ENCODE measurements at places on chromosomes 11 and 22. TPM values are rescaled to one million over a fixed set of nuclear protein-coding genes. Genes with fewer than 3 reads are reported as not detected.

- DNase-seq, result no peak
Measured at GRCh38 chr11:94557992-94558391, 9.2 kb upstream of the PIWIL4 start.

DNA sequence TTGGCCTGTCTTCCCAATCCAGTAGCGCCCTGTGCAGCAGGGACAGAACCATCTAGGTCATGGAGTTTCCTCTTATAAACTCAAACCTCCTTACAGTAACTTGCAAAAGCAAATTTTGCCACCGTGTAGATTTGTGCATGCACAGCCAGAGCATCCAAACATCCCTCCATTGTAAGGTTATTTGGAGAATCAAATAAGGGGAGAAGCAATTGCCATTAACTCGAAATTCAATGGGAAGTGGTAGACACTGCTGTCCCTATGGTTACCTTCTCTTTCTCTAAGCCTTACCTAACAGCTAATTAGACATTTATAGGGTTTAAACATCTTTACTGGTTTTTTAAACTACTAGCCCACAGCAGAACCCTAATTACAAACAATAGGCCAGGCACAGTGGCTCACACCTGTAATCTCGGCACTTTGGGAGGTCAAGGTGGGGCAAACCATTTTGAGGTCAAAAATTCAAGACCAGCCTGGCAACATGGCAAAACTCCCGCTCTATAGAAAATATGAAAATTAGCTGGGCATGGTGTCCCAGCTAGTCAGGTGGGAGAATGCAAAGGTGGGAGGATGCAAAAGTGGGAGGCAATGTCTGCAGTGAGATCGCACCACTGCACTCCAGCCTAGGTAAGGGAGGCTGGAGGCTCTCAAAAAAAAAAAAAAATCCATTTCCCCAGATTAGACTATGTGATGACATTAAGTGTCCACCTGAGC, 6.6 kb downstream of the HSPA8 start:
- DNase-seq, result peak; percentile 42

DNA sequence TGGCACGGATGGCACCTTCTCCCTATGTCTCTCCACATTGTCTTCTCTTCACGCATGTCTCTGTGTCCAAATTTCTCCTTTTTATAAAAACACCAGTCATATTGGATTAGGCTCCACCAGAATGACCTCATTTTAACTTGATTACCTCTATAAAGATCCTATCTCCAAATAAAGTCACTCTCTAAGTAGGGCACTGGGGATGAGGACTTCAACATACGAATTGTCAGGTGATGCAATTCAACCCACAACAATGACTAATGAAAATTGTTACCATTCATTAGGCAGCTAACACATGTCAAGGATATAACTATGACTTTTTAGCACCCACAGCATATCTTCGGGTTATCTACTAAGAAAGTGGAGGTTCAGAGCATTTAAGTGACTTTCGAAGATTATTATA, 55.5 kb upstream of the USP47 start:
- no peak for DNase-seq

DNA sequence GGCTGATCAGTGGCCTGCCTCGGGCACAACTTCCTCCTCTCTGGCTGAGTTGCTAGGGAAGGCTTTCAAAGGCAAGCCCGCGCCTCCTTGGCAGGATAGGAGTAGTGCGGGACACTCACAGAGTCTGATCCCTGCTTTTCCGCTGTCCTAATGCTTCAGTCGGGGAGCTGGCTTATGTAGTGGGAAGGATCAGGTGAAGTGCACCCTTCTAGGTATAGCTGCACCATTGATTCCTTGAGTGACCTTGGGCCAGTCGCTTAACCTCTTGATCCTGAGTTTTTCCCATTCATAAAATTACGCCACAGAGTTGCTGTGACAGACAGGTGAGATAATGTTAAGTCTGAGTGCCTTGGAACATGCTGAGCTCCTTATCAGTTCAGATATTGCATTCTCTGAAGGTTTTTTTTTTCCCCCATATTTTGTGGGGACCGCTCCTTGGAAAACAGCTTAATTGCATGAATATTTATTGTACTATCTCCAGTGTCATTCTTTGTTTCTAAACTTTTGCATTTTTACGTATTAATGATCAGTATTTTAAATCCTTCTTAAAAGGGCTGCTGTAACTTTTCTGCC, 961 bp downstream of the IPO7 start:
- DNase-seq, result no peak

Gene SLC22A8
- total RNA-seq, result not detected

Gene PIH1D2
- 1.3 TPM for total RNA-seq

- DNase-seq, result peak; percentile 73
Measured at GRCh38 chr22:50731811-50732624, 6.0 kb upstream of the ACR start.

DNA sequence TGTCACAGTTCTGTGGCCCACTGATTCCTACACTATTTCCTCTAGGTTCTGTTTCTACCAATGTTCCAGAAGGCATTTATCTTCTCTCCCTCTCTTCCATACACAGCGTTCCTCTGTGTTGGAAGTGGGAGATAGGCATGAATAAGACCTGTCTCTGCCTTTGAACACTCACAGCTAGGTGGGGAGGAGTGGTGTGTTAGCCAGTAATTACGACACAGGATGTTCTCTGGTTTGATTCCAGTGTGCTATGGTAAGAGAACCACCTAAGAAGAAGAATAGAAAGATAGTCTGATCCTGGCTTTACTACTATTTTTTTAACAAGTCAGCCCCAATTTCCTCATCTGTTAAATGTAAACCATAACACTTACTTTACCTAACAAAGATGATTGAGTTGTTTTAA, 200.2 kb upstream of the MTMR2 start:
- no peak for DNase-seq

- peak; percentile 8 for DNase-seq
Measured at GRCh38 chr22:31752096-31752847, 1.5 kb upstream of the DEPDC5 start.

Gene PRR5L
- total RNA-seq, result 0.60 TPM

Gene ZNF408
- total RNA-seq, result 17.4 TPM

GRCh38 chr11:97364047-97364446, 974.2 kb downstream of the JRKL start:
- DNase-seq, result no peak

Gene HBB
- total RNA-seq, result 1.5 TPM

GRCh38 chr22:29004647-29005371, 56.8 kb downstream of the C22orf31 start:
- no peak for DNase-seq

DNA sequence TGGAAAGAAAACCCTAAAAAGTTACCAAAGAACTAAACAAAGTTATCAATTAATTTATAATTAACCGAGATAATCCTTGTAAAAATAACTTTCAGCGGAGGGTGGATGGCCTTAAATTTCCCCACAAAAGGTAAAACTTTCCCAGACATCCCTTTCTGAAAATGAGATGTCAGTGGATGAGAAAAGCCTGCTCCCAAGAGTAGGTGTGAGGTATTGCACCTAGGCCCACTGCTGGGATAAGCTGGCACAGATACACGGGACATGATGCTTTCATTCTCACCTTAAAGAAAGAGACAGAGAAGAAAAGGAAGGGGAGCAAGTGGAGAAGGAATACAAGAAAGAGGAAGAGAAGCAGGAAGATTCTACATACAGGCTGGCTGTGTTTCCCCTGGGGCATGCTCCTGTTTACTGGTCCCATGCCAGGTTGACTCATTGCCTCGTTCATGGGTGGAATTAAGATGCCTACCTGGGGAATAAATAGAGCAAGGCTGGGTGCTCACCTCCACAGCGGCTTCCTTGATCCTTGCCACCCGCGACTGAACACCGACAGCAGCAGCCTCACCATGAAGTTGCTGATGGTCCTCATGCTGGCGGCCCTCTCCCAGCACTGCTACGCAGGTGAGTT, at the start of gene SCGB2A2:
Gene SCGB2A2, plus strand, starts transcription at position 505 of the 625 bp plus-strand sequence. Its CDS starts 59 bp downstream, at position 564.
- DNase-seq, result no peak

DNA sequence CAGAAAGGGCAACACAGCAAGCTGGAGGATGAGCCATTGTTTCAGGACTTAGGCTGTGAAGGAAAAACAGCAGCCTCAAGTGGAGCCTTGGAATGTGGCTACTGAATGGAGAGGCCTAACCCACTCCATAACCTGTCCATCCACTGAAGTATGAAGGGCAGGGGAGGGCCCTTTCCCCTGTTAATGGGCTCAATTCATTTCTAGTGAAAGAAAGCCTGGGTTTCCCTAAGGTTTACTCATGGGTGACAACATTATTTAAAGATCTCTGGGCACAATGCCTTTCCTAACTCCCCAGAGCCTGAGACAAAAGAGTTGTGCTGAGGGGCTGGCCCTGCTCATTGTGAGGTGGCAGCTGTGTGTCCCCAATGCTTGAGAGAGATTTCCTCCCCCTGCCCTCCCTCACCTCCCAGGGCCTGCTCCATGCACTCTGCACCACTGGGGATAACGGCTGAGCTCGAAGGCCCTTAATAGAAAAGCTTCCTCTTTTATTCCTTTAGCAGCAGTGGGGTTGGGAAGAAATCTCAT, 83.8 kb downstream of the ME3 start:
- no peak for DNase-seq

Gene KRTAP5-7
- not detected for total RNA-seq

GRCh38 chr11:128291007-128291406, 296.4 kb downstream of the ETS1 start:
- DNase-seq, result no peak

DNA sequence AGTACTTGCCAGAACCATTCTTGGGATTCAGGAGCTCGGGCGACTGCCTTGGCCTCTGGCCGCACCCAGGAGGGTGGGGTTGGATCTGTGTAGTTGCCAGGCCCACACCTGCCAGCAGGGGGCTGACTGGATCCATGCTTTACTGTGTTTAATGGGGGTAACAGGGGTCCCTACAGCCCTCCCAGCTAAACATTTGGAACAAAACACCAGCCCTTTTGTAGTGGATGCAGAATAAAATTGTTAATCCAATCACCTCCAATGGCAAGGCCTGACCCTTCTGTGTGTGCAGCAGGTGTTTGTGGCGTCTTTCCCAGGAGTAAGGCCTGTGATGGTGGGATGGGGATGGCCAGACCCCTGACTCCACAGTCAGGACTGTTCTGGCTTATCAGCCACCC, 22.5 kb downstream of the SUN2 start:
- peak; percentile 59 for DNase-seq

DNA sequence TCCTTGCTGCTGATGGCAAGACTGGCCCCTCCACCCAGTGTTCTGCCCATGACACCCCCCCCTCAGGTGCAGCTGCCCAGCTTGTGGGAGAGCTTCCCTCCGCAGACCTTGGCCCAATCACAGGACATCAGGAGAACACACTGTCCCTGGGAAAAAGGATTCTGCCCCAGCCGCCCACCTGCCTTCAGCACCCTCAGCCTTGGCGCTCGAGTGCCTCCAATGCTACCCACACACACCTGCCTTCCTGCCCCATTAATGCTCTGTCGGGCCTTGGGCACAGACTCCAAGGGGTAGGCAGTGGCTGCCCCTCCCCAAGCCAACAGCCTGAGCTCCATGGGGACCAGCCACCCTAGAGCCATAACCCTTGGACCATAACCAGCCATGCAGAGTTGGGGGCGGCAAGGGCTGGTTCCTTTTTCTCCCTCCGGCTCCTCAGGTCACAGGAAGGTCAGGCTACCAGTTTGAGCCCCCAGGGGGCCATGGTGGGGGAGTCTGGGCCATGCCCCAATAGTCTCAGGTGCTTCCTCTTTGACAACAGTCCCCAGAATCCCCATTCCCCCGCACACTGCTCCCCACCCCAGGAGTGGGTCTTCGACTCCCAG, 1.3 kb upstream of the ZNF70 start:
- DNase-seq, result no peak

GRCh38 chr11:17684550-17684949, 34.8 kb upstream of the MYOD1 start:
- no peak for DNase-seq

Gene UPB1
- not detected for total RNA-seq

DNA sequence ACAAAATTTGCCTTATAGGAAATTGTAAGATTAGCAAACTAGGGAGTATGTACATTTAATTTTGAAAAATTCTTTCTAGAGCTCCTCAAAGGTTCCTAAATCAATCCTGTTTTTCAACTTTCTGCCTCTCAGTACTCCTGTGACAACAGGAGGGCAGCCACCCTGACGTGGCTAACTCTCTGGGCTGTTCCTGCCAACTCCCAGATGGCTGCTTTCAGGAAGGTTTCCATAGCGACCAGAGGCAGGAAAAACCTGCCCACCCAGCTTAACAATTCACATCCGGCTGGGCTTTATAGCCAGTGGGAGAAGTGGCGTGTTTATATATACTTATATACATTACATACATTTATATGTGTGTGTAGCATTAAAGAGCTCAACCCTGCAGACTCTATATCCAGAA, 26.5 kb downstream of the SGSM3 start:
- DNase-seq, result no peak

- no peak for DNase-seq
Measured at GRCh38 chr22:18013947-18014346, 10.4 kb downstream of the MICAL3 start.

Gene NEFH
- 14.5 TPM for total RNA-seq

GRCh38 chr11:41720761-41721160, 261.3 kb upstream of the LRRC4C start:
- no peak for DNase-seq

GRCh38 chr11:1073261-1073724, 1.4 kb upstream of the MUC2 start:
- DNase-seq, result no peak

Gene SLC25A45
- 0.92 TPM for total RNA-seq

- no peak for DNase-seq
Measured at GRCh38 chr22:43520632-43521039, 108.8 kb downstream of the MPPED1 start.

DNA sequence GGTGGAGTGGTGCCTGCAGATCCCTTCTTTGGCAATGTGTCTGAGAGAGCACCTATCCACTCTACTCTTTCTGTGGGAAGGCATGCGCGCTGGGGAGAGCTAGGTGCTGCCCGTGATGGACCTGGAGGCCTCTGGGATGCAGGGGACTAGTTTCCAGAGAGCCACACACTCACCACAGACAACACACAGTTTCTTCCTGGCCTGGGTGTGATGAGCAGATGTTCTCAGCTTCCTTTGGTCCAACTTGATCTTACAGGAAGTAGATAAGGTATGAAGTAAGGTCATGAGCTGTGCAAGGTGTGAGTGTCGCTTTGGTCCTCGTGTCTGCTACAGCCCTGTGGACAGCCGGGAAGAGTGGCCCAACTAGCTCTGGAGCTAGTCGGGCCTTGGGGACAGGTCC, 27.3 kb upstream of the SUSD2 start:
- DNase-seq, result no peak

Gene ARAP1
- total RNA-seq, result 60.7 TPM

Gene OR56A1
- not detected for total RNA-seq

GRCh38 chr22:24059121-24059520, 48.0 kb downstream of the CABIN1 start:
- no peak for DNase-seq

GRCh38 chr11:35811783-35812182, 132.1 kb upstream of the LDLRAD3 start:
- no peak for DNase-seq

All from K562 (cell line).